Activated CD4-positive, alpha-beta T cell treated with anti-CD3 and anti-CD28 coated beads, Interleukin-2, amount 10 ng/mL, durations not matched to agents 24 days and 14 days (primary cell): ENCODE measurements at places on chromosomes 3 and 15. TPM values are rescaled to one million over a fixed set of nuclear protein-coding genes. Genes with fewer than 3 reads are reported as not detected.

DNA sequence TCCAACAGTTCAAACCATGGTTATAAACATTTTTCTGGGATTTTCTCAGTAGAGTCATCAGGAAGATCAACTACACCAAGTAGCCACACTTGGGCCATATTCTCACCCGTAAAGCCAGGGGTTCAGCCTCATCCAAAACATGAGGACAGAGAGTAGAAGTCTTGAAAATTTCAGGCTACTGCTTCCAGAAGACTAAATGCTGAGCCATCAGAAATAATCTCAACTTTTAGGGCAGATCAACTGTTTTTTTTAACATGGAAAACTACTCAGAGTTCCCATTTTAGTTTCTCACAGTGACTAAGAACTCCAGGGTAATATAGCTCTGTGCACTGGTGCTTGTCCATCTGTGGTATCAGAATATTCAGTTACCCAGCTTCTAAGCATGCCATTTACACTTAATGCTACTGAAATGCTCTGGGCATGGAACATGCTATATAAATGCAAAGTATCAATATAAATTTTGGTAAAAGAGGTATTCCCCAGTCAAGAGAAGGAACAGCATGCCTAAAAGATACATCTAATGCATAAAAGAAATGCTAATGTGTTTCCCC, 300.1 kb upstream of the LRRN1 start:
- H3K4me3 ChIP-seq = no peak overlapping the region
- DNase-seq = no peak
- no peaks in the 10 kb centered on the region for H3K4me1 ChIP-seq
- H3K27ac ChIP-seq = no peak overlapping the region
- H3K27me3 ChIP-seq = no peaks in the 10 kb centered on the region
- no peaks in the 10 kb centered on the region for H3K36me3 ChIP-seq

The ISLR2 gene
- not detected in 2 replicates for total RNA-seq

DNA sequence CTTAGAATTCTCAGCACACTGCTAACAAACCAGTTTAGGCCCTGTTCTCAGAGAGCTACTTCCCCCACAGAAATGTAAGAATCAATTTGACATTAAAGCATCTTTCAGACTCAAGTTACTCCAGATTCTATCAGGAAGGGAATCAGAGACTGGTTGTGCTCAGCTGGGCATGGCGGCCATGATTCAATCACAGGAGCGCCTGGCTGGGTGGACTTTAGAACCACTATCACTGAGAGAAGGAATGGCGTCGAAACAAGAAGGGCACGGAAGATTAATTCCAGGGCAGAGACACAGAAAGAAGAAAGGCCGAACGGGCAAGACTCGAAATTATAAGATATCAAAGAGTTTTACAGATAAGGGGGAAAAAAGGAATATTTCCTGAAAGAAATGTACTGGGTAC, 6.2 kb downstream of the TNIK start:
- peak; percentile 47 for DNase-seq
- no peaks in the 10 kb centered on the region for H3K27me3 ChIP-seq
- H3K27ac ChIP-seq = no peak overlapping the region

The IL17RD gene
- 0.14 and 0.26 TPM in 2 replicates for total RNA-seq
